ENCODE measurements at places on chromosomes 13 and 19.

- DNase-seq, result no peak
These were observed 1434.7 kb downstream of the SLITRK1 start for GRCh38 chr13:82447416-82448077.

- DNase-seq, result no peak
These were observed 31.6 kb downstream of the SHISA2 start for GRCh38 chr13:26019881-26020870.

DNA sequence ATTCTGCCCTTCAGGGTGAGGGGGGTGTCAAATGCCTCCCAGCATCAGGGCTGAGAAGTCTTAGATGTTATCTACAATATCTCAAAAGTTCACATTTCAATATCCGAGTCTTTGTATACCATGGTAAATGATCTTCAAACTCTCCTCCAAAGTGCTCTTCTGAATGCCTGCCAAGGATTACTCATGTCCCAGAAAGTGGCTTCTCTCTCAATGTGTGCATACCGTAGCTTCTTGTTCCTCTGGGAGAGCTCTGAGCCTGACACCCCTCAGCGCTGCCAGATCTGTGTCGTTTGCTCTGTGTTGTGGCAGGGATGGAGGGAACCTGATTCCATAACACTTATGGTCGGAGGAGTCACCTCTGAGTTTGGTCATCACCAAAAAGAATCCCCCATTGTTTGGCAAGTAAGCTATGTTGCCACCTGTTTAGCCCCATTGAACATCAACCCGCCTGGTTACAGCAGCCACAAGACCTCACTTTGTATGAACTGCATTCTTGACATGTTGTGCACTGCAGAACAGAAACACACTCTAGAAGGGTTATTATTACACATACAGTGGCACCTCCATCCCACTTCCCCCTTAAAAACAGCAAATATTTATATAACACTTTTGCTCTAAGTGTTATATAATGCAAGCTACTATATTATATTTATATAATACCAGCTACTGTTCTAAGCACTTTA, 163.1 kb upstream of the MIR17HG start:
- no peak for DNase-seq

DNA sequence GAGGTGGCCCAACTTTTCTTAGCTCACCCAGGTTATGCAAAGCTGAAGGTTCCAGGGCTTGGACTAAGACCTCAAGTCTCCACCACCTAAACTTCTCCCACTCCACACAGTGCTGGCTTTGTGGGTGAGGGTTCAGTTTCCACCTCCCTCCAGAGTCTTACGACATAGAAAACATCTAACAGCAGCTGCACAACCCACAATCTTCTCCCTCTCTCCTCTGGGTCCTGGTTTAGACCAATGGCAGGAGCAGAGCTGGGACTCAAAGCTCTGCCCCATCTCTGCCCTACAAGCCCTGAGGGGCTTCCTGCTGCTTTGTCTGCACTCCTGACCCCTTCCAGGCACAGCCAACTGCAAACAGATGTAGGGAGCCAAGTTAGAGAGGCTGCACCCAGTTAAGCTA, 16.0 kb downstream of the IRGC start:
- DNase-seq, result no peak

- DNase-seq, result no peak
These were observed 5.1 kb downstream of the POU4F1 start for GRCh38 chr13:78598116-78598781.

All from CD4-positive, alpha-beta T cell (primary cell).